GM10248 (cell line): ENCODE measurements at places on chromosomes 1 and 21.

DNA sequence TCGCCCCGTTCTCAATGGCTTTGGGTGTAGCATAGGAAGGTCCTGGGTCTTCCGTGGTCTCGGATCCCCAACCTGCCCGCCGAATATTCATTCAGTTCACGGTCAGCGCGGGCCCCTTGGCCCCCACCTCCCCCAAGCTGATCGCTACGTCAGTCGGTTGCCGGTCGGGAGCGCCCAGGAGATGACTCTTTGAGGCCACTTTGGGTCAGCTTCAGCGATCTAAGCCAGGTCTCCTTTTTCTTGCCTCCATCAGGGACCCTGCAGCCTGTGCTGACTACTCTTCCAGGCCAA is 12.8 kb downstream of the HLX start:
- no peak for DNase-seq

DNA sequence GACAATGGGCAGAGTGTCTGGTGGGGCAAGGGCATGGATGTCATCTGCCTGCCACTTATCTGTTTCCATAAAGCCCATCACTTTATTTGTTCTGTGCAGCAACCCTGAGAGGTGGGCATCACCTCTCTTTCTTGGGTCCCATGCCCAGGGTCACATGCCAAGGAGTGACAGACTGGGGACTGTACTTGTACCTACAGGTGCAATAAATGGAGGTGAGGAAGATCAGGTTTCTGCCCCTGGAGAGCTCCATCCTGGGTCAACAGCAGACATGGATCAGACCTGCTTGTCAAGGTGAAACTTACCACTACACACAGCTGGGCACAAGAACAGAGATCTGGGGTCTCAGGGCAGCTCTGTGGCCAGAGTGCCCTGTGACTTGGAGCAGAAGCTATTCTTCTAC is 18.4 kb upstream of the PRDM16 start:
- DNase-seq, result no peak

DNA sequence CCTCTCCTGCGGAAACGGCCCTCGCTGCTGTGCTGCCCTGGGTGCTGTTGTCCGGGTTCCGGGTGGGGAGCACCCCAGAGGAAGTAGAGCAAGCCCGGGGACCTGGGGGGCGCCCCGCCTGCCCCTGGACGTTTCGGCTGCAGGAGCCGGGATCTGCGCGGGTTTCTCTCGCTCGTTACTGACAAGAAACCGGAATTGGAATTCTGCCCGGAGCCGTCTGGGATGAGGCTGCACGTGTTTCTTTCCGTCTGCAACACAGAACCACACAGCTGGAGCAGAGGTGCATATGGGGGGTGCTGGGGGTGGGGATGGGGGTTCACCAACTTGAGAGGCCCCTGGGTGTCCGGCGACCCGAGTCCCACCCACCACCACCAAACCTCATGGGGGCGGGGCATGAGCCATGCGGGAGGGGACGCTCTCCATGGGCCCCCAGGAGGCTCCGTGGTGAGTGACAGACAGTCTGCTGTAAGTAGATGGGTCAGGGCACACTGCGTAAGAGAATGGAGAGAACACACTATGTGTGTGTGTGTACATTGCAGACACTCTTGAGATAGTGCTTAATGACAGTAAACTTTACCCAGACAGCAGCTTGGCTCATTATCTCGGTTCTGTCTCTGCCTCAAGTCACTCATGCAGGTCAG is 261.4 kb upstream of the C1orf174 start:
- no peak for DNase-seq

DNA sequence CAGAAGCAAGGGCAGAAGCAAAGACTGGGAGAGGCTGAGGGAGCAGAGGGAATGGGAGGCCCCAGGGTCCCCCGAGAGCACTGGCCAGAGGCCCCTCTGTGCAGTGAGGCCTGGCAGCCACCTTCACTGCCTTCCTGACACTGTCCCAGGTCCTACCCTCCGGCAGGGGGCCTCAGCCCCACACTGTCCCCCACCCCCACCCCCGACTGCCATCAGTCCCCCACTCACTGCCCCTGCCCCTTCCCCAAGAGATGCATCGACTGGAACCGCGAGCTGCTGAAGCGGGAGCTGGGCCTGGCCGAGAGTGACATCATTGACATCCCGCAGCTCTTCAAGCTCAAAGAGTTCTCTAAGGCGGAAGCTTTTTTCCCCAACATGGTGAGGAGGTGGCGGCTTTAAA is 13.0 kb upstream of the PADI6 start:
- no peak for DNase-seq
